ENCODE measurements at places on chromosomes 7 and 10. TPM values are rescaled to one million over a fixed set of nuclear protein-coding genes. Genes with fewer than 3 reads are reported as not detected.

GPNMB gene
- polyA plus RNA-seq, result 19.8 TPM

OR2A42 gene
- 1.5 TPM for polyA plus RNA-seq

HOXA6 gene
- polyA plus RNA-seq, result 43.2 TPM

CACNB2 gene
- polyA plus RNA-seq, result 3.0 TPM

BHLHA15 gene
- 0.29 TPM for polyA plus RNA-seq

VGF gene
- polyA plus RNA-seq, result 0.09 TPM

CYP3A5 gene
- 1.5 TPM for polyA plus RNA-seq

WNT8B gene
- 0.69 TPM for polyA plus RNA-seq

ENTPD1 gene
- polyA plus RNA-seq, result 30.8 TPM

EZH2 gene
- polyA plus RNA-seq, result 37.2 TPM

NKX1-2 gene
- polyA plus RNA-seq, result not detected

MUC3A gene
- 0.24 TPM for polyA plus RNA-seq

SLC29A4 gene
- polyA plus RNA-seq, result 27.6 TPM

STEAP1 gene
- polyA plus RNA-seq, result 13.6 TPM

GPR26 gene
- polyA plus RNA-seq, result not detected

MRPS24 gene
- polyA plus RNA-seq, result 74.2 TPM

HILPDA gene
- polyA plus RNA-seq, result 17.3 TPM

NT5C3A gene
- polyA plus RNA-seq, result 36.8 TPM

CLEC5A gene
- 0.30 TPM for polyA plus RNA-seq

All from right renal pelvis (tissue), 4 donors.